NCI-H1105 treated with DMSO at 0.1 percent for 48 hours (cell line): ENCODE measurements at places on chromosomes 7 and 10.

DNA sequence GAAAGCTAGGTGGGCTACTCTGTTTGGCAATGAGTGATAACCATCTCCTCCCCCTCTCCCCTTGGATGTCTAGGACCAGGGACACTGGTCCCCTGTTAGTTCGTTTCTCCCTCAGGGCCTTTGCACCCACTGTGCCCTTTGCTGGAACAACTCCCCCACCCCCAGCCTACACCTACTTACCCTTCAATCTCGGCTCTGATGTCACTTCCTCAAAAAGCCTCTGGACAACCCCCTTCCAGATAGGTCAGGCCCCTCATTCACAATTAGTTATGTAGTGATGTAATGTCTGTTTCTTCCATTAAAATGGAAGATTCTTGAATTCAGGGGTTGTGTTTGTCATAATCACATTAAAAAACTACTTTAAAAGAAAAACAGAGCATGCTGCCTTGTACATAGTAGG, 152.9 kb downstream of the SNX10 start:
- no peak for DNase-seq

DNA sequence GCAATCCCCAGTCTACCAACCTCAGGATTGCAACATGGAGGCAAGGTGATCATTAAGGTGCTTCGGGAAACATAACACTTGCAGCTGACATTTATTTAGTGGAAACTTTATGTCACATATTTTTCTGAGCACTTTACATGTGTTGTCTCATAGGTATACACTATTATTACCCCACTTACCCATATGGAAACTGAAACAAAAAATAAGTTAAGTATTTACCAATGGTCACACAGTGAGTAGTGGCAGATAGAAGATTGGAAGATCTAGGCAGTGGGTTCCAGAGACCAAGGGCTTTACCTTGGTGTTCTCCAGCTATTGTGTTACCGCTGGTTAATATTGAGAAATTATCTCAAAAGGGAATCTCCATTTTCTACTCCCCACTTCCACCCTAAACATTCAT, 1279.1 kb upstream of the SORCS1 start:
- no peak for DNase-seq

DNA sequence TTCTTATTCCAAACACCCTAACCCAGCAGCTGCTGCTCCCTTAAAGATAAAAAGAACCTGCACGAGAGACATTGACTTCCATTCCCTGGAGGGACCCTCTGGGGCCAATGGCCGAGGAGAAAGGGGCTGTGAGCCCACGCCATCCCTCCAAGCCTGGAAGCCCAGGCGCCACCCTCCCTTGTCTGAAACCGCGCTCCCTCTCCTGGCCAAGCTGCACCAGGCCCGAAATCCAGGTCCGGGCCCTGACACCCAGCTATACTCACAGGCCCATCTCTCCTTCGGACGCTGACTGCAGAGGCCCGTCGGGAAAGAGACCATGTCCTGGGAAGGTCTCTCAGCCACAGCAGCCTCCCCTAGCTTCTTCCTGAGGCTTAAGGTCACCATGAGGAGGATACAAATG, 196.5 kb downstream of the PTPRN2 start:
- no peak for DNase-seq

- DNase-seq: no peak
These were observed 45.7 kb downstream of the POLR3A start for GRCh38 chr10:77983384-77984341.

GRCh38 chr10:74753442-74754211, 72.8 kb upstream of the KAT6B start:
- DNase-seq: no peak

GRCh38 chr7:127654404-127655394, 2.7 kb downstream of the SND1 start:
- no peak for DNase-seq

DNA sequence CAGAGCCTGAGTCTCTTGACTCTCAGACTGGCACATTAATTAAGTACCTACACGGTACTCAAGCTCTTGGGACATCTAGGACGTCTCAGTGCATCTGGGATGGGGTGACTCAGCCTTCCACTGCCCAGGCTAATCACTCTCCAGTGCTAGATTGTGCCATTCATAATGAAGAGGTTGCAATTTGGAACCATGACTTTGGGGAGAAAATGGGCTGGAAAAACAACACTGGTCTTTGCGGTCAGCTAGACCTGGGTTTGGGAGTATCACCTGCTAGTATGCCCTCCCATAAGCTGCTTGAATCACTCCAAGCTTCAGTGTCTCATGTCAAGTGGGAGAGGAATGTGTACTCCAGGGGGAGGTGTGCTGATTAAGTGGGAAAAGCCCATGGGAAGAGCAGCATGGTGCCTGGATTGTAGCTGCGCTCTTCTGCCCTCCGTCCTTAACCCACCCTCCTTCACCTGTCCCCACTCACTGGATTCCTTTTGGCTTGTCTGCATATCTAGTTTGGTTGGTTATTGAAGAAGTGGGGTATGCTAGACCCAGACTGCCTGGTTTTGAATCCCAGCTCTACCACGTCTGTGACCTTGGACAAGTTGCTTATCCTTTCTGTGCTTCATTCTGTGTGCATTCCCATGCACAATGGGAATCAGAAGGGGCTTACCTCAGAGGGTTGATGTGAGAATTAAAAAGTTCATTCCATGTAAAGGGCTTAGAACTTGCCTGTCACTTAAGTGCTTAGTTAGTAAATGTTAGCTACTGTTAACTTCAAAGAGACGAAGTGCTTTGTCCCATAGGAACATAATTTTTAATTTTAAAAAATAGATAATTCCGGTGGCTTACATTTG, 3.8 kb downstream of the NFE2L3 start:
- no peak for DNase-seq

DNA sequence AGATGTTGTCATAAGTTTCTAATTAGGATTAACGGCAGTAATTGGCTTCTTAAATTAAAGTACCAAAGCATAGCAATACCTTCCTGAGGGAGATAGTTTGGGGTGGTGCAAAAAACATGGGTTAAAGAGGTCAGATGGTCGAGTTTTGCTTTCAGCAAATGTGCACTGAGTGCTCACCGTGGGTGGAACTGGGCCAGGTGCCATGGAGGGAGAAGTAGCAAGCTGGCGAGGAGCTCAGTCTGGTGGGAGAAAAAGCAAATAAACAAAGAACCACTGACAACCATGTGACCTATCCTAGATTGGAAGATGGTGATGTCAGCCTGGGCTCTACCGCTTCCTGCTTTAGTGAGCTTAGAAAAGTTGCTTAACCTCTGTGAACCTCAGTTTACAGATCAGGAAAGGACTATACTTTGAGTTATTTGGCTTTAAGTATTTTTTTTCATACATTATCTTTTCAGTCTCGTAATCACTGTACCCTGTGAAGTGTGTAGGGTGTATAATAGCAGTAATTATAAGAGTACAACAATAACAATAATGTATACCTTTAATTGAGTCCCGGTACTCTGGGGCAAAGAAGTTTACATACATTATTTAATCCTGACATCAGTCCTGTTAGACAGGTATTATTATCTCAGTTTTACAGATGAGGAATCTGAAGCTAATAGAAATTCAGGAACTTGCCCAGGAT, 69.0 kb upstream of the PDCD4 start:
- peak; percentile 75 for DNase-seq

- no peak for DNase-seq
These were observed 39.1 kb downstream of the VOPP1 start for GRCh38 chr7:55533050-55533728.

DNA sequence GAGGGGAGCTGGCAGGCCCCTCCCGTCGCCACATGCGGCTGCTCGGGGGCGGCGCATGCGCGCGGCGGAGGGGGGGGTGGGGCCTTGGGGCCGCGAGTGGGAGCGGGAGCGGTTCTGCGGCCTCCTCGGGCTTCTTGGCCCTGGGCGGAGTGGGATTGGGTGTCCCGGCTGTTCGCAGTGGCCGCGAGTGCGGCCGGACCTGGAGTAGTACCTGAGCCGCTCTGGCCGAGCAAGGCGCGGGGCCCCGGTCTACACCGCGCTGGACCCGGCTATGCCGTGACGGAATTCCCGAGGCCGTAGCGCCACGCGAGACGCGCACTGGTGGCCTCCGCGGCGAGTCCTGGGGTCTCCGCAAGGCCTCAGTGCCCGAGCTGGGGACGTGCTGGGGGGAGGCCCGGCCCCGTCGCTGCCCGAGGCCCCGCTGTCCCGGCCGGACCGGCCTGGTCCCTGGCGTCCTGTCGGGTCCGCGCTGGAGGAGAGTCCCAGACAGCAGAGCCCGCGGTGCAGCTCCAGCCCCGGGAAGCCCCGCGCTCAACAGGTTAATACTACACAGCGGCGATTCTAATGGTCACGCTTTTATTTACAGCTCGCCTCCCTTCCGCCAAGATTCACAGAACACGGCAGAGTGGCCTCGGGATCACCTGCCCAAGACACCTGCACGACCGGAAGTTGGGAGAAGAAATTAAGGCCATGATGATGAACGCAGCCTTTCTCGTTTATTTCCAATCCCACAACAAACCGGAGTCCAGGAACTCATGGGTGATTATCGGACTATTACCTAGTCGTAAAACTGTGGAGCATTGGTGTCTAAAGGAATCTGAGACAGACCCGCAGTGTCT, 671 bp upstream of the PAXIP1 start:
- peak; percentile 64 for DNase-seq

GRCh38 chr7:77699056-77699455, 2.8 kb downstream of the RSBN1L start:
- DNase-seq: peak; percentile 31

- DNase-seq: no peak
These were observed 136.1 kb downstream of the SLIT1 start for GRCh38 chr10:97049670-97050069.

DNA sequence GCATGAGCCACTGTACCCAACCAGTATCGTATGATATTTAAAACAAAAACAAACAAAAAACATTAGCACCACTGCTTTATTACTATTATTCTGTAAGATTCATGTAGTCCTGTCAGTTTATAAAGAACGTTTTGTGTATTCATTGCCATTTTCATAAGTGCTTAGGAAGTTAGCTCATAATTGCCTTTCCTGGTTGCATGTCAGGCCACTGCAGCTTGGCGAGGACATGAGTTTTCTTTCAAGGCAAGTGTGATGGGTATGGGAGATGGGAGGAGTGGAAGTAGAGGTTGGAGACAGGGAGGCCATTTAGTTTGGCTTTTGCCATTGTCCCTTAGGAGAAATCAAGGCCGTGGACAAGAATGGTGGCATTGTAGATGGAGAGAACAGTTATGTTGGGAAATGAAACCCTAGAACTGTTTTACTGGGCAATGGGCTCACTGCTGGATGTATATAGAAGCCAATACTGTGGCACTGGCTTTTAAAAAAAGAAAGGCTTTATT, 48.9 kb downstream of the TYW1 start:
- no peak for DNase-seq

DNA sequence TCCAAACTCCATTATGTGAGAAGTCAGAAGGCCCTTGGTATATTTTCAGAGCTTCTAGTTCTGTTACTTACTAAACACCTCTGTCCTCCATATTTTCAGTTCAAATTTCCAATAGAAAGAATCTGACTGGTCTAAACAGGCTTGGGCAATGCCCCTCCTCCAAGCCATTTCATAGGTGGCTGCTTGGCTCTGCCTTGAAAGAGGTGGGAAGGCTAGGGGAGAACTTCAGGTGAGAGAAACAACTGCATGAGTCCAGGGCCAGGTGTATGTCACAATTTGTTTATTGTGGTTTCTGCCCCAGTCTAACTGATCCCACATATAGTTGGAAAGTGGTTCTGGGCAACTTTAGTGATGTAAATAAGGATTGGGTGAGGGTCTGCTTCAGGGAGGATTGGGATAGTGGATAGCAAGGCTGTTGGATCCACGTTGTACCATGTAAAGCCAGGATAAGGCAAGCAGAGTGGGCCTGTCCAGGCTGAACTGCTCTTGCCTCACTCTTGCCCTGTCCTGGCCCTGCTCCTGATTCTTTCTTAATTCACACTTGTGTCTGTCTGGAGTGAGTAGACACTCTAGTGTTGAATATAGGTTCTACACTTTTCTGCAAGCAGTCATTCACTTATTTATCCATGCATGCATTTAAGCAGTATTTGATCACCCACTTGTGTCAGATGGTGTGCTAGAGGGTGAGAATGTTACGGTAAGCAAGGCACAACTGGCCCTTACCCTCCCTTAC, 67.5 kb upstream of the COMTD1 start:
- no peak for DNase-seq

- DNase-seq: no peak
These were observed 7.2 kb downstream of the INA start for GRCh38 chr10:103284170-103284569.

- no peak for DNase-seq
These were observed 13.8 kb downstream of the VIPR2 start for GRCh38 chr7:159130820-159131219.

GRCh38 chr7:78095549-78095948, 297.0 kb downstream of the PHTF2 start:
- no peak for DNase-seq

DNA sequence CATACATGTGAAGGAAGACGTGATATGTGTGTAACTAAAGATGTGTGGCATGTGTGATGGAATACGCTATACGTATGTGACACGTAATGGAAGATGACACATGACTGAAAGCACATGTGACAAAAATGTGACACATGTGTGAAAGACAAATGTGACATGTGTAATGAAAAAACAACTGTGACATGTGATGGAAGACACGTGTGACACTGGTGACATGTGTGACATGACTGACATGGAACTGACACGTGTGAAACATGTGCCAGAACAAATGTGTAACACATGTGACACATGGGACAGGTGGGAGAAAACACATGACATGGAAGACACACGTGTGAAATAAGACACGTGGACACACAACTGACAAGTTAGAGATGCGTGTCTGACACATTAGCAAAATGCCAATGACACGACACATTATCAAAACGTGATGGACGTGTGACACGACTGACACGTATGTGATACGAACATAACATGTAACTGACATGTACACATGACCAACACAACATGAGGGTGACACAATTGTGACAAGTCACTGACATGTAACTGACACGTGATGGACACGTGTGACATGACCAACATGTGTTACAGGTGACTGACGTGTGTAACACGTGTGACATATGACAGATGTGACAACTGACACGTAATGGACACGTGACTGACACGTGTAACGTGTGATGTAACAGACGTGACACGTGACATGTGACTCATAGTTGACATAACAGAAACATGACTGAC, 24.4 kb downstream of the CRPPA start:
- no peak for DNase-seq

DNA sequence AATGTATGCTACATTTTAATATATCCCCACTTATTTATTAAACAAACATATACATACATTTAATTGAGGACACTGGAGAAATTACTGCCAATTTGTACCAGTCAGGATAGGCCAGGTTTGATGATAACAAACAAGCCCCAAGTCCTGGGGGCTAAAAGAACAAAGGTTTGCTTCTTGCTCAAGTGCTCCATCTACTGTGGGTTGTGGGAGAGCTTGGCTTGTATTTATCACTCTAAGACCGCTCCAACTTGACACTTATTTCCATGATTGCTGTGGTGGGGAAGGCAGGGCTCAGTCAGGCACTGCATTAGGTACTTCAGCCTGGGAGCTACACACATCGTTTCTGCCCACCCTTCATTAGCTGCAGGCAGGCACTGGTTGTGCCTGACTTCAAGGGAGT, 136.6 kb upstream of the ZNF32 start:
- DNase-seq: no peak

- peak; percentile 79 for DNase-seq
These were observed 28.2 kb downstream of the SGPL1 start for GRCh38 chr10:70843776-70844489.
